ENCODE measurements at places on chromosomes 4 and X.

DNA sequence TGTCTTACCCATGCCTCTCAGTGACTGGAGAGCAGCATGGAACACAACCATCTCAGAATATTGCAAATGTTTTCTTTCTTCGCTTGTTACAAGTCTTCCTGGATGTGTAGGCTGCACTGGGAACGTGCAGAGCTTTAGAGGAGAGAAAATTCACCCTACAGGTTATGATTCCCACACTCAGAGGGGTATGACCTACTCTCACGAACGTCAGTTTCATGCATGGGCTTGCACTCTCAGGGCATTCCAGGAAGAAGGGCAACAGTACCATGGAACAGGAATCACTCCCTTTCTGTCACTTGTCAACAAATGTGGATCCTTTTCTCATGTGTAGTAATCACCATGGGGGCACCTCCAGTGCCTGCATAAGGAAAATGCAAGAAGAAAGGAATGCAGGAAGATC, 75.8 kb downstream of the NBDY start:
- no peak for DNase-seq

DNA sequence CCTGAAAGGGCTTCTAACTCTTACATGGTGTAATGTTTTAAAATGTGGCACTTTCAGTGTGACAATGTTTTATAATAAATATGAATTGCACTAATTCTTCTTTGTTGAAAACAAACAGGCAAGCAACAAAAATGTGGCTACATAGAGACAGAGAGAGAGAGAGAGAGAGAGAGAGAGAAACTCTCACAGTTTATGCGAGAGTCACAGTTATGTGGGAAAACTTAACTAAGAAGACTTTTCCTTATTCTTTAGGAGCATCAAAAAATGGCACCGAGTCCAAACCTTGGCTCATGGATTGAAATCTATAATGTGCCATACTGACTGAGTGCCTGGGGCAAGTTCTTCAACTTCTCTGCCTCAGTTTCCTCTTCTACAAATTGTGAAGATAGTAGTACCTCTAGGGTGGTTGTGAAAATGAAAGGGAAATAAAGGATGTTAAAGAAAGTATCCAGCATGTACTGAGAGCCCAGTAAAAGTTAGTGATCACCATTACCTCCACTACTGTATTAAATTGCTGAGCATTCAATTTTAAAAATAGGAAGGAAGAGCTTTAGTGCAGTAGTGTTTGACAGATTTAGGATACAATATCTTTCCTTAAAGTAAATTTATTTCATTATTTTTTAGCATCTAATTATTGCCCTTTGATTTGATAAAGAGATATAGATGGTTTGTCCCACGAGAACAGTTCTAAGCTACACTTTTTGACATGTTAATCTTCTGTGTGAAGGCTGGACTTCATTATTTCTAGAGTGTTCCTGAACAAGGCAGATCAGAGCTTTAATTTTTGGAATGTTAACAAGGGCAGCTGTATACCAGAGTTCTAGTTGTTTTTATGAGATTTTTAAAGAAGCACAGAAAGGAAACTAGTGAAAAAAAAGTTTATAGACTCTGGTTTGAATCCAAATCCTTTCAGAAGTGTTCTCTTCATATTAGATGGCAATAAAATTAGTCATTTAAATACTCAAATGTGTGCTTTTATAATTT, 187.5 kb upstream of the ANK2 start:
- no peak for DNase-seq

DNA sequence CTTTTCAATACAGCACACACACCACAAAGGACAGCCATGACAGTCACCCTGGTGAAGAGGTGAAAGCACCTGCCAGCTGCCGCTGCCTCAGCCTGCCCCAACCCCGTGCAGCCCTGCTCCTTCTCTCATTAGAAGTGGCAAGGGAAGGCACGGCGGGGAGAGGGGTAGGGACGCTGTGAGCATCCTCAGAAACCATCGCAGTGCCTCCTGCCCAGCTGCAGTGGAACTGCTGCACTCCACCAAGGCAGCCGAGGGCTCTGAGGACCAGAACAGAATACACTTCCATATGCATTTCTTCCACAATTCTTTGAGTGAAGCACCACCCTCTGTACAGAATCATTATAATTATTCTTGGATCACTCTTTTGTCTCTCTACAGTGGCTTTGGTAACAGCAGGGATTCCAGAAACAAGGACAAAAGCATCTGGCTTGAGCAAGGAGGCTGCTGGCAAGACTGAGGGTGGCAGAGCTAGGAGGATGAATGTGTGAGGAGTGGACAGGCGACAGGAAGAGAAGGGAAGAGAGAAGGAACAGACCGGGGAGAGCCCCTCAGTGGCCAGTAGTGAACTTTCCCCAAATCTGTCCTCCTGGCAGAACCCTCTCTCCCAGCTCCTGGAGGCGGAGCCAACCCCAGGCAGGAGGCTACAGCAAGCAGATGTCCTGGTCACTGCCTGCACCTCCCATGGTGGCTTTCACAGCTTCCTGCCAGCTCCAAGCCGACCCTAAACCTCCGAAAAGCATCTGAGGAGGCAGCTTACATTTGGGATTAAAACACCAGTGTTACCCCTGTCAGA, 73.2 kb downstream of the MTNR1A start:
- no peak for DNase-seq

DNA sequence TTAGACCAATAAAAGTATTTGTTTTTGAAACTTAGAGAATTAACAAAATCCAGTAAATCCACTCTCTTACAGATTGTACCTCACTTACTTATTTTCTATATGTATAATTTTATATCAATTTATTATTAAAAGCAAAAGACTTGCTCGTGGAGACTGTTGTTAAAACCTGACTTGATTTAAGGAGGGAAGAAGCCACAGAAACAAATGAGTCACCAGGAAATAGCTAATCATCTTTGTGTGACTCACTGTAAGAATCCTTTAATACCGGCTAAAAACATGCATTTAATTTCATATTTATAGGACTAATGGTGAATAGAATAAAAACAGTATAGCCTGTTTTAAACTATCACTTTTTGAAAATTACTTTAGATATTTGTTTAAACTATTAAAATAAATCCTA, 29.9 kb upstream of the UBE2NL start:
- DNase-seq, result no peak

- DNase-seq, result no peak
Measured at GRCh38 chr4:181687116-181687515, 556.1 kb upstream of the TENM3 start.

DNA sequence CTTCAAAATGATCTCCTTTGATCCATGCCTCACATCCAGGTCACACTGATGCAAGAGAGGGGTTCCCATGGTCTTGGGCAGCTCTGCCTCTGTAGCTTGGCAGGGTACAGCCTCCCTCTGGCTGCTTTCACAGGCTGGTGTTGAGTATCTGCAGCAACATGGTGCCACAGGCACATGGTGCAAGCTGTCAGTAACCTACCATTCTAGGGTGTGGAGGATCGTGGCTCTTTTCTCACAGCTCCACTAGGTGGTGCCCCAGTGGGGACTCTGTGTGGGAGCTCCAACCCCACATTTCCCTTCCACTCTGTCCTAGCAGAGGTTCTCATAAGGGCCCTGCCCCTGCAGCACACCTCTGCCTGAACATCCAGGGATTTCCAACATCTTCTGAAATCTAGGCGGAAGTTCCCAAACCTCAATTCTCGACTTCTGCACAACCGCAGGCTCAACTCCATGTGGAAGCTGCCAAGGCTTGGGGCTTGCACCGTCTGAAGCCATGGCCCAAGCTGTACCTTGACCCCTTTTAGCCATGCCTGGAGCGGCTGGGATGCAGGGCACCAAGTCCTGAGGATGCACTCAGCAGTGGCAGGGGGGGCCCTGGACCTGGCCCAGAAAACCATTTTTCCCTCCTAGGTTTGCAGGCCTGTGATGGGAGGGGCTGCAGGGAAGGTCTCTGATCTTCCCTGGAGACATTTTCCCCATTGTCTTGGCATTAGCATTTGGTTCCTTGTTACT, 137.8 kb upstream of the NUDT6 start:
- no peak for DNase-seq

DNA sequence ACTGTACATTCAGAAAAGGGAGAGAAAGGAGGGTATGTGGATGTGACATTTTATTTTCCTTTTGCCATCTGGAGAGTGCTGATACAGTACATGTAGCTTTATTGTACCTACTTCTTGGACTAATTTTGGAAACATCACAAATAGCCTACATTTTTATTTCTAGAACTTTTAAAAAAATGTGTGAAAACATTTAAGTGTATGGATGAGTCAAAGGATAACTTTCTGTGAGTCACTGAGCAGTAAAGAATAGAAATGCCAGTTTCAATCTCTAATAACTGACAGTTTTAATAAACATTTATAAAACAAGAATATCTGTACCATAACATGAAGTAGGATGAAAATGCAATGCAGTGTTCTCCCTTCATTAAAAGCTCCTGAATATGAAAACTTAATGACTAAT, 374.4 kb upstream of the NWD2 start:
- DNase-seq, result no peak

GRCh38 chr4:41296995-41297394, 40.3 kb downstream of the UCHL1 start:
- DNase-seq, result no peak

DNA sequence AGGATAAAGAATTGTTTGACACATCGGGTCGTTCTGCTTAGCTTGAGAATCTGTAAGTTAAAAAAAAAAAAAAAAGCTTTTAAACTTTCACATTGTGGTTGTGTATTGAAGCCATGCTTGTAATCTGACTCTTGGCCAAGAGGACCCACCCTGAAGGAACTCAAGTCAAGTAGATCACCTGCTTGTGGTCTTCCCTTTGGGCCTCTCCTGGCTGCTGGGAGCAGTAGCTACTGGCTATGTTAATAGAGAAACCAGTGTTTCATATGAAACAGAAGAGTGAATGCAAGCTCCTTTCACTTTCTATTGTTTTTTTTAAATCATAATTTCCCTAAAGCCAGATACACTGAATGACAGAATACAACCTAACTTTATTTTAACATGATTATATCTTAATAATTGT, 402.4 kb upstream of the NDST4 start:
- no peak for DNase-seq

DNA sequence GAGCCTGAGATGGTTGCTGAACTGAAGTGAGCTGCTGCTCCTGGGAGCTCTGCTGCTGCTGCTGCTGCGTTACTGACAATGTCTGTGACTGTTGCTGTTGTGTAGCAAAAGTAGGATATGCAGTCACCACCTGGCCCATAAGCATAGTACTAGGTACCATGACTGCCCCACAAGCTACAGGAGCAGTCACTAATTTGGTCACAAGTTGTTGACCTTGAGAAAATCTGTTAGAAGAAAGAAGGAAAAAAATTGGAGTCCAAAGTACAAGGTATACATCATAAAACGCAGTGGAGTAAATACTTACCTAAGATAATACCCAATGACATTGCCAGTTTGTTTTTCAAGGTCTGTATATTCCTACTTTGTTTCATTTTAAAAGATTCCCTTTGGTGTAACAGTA, 42.6 kb downstream of the TMEM165 start:
- no peak for DNase-seq

GRCh38 chr4:13851085-13851940, 223.8 kb upstream of the BOD1L1 start:
- no peak for DNase-seq

GRCh38 chrX:71096760-71097032, 1.0 kb downstream of the FOXO4 start:
- no peak for DNase-seq

DNA sequence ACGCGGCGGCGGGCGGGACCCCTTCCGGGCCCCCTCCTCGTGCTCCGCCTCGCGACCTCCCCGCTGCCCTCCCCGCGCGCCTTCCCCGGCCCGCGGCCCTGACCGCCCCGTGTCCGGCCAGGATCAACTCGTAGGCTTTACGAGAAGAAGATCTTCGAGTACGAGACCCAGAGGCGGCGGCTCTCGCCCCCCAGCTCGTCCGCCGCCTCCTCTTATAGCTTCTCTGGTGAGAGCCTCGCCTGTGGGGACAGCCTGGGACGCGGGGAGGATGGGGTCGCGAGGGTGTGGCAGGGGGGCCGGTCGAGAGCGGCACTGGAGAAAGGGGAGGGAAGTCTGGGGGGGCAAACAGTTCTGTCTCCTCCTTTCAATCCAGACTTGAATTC, 465 bp downstream of the EMD start:
- DNase-seq, result no peak

DNA sequence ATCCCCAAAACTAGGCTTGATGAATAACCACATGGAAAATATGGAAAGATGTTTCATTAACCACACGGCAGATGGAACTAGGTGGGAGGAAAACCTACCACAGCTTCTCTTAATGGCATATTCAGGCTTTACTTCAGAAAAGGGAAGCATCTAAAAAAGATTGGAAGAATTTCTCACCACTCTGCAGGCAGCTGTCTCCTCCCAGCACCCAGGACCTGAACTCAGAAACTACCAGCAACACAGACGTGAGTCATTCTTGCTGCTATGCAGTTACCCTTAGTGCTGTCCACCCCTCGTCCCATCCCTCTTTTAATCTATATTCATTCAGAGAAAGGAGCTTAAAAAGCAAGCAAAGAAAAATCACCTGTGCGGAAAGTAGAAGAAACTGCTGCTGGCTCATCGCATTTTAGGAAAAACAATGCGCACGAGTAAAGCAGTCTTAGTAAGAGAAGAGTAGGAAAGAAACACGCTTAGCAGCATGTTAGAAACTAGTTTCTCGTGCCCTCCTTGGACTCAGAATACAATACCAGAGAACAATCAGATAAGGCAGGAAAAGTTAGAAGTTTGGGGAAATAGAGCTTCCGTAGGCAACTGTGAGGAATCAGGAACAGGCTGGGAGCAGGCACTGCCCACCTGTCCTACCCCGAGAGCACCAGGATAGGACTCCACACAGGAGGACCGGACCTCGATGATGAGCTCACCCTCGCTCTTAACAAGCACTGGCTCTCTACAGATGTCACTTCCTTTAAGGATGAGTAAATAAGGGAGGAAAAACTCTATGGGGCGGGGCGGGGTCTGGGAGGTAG, 48.1 kb upstream of the ENPP6 start:
- no peak for DNase-seq

DNA sequence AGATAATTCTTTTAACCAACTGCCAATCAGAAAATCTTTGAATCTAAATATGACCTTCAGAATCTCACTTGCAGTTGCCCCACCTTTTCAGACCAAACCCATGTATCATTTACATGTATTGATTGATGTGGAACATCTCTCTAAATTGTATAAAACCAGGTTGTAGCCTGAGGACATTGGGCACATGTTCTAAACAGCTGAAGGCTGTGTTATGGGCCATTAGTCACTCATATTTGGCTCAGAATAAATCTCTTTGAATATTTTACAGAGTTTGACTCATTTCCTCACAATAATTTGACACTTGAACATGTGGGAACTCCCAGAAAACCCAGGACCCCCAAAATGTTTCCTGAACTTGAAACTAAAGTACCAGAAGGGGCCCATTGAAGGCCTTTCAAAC, 58.7 kb downstream of the UGT2B10 start:
- DNase-seq, result no peak

Measured in CD4-positive, alpha-beta T cell treated with Interleukin-10 for 1 hour (primary cell).